ENCODE measurements at places on chromosomes 7 and 10.
A peak's percentile ranks its signal among the peaks of the same experiment; 100 is the strongest.

GRCh38 chr7:123625254-123625653, 23.6 kb downstream of the ASB15 start:
- DNase-seq = no peak

- no peak for DNase-seq
Measured at GRCh38 chr7:106116161-106116704, 4.1 kb upstream of the SYPL1 start.

DNA sequence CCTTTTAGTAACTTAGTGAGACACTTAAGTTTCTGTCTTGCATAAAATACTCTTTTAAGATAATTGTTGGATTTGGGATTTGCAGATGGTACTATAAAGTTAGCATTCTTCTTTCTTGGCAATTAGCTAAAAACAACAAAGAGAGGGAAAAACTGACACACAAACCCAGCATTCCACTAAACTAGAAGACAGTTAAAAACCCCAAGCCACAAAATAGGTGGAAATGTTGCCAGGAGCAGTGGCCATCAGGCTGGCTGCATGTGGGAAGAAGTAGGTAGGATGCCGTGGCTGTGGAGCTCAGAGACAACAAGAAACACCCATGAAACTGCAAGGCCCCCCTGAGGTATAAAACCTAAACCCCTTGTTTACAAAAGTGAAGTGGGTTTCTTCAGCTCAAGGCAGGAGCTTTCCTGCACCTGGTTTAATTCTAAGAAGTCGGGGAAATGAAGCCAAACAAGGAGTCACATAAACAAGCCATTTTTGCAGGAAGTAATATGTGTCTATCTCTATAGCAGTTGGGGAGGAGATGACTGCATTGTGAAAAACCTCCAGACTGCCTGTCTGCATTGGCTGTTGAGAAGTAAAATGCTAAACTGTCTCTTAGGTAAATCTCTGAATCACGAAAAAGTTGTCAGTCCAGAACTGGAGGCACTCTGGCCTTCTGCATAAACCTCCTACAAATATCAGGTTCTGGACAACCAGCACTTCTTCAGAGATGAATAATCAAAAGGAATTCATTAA, 9.5 kb downstream of the RAB18 start:
- DNase-seq = peak; percentile 52

DNA sequence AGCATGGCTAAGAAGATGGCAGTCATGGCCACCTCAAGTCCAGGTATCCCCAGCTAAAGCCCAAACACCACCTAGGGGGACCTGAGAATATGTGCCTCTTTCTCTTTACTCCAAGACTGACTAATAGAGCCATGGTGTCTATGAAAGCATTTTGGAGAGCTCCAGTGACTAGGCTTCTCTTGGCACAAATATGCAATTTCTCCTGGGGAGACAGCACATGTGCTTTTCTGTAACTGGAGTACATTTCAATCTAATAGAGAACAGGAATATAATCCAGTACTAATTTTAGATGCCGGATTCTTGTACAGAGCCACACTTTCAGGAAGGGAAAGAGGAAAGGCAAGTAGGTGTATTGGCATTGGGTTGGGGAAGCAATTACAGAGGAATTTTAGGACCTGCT, 260.1 kb downstream of the BMPER start:
- DNase-seq = no peak

DNA sequence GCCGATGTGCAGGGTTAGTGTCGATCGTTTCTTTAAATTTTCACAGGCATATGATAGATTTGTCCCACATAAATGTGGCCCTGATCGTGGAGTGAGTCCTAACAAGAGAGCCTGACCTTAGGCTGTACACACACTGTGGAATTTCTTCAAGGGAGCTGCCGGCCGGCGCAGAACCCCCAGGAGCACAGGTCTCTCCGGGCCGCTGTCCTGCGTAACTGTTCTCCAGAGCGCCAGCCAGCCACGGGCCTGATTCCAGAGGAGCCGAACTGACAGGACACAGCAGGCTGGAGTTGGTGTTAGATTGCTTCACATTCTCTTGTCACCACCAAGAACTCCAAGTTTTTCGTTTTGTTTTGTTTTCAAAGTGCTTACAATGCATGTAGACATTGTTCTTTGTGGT, 37.3 kb downstream of the SHH start:
- no peak for DNase-seq

- DNase-seq = no peak
Measured at GRCh38 chr10:59175538-59176240, 754 bp upstream of the PHYHIPL start.
